Sigmoid colon (tissue), 7 donors: ENCODE measurements at places on chromosomes 12 and 14. TPM values are rescaled to one million over a fixed set of nuclear protein-coding genes. Genes with fewer than 3 reads are reported as not detected.

The PDZRN4 gene
- total RNA-seq, result 87.2 TPM

The TIMELESS gene
- total RNA-seq, result 2.0 TPM

The NPFF gene
- total RNA-seq, result not detected

The AHNAK2 gene
- total RNA-seq, result 105 TPM

The DCN gene
- 1,546 TPM for total RNA-seq

The DHRS2 gene
- total RNA-seq, result not detected

The TAS2R30 gene
- 10.5 TPM for total RNA-seq

GRCh38 chr14:39581474-39581873 lies 149.2 kb upstream of the FBXO33 start:
- H3K27me3 ChIP-seq, result no peaks in the 10 kb centered on the region
- no peaks in the 10 kb centered on the region for H3K36me3 ChIP-seq
- DNase-seq, result no peak
- no peak overlapping the region for H3K27ac ChIP-seq
- H3K4me3 ChIP-seq, result no peak overlapping the region

DNA sequence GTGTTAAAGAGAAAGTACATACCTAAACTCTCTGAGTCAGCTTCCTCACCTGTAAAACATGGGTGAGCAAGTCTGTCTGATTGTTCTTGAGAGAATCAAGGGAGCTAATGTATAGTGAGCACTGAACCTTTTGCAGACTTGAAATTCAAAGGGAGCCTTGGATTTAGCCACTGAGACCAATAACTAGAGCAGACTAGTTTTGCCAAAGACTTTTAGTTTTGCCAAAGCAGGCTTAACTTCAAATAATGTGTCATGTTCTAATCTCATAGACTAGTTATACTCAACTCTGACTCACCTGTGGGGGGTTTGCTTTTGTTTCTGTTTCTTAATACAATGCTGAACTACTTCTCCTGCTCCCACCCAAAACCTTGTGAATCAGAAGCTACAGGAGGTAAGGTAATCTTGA lies 123.7 kb downstream of the SLC25A21 start:
- no peaks in the 10 kb centered on the region for H3K27me3 ChIP-seq
- H3K27ac ChIP-seq, result no peak overlapping the region
- H3K4me1 ChIP-seq, result no peaks in the 10 kb centered on the region
- no peak for DNase-seq

- no peaks in the 10 kb centered on the region for H3K4me1 ChIP-seq
- H3K36me3 ChIP-seq, result no peaks in the 10 kb centered on the region
- H3K4me3 ChIP-seq, result no peak overlapping the region
- no peak for DNase-seq
- no peaks in the 10 kb centered on the region for H3K27me3 ChIP-seq
These were observed 69.8 kb downstream of the MAP1LC3B2 start for GRCh38 chr12:116628989-116629388.

- DNase-seq, result no peak
- no peak overlapping the region for H3K4me3 ChIP-seq
- no peaks in the 10 kb centered on the region for H3K27me3 ChIP-seq
- no peak overlapping the region for H3K27ac ChIP-seq
- no peaks in the 10 kb centered on the region for H3K4me1 ChIP-seq
- H3K36me3 ChIP-seq, result no peaks in the 10 kb centered on the region
These were observed 131.4 kb upstream of the CNTN1 start for GRCh38 chr12:40560848-40561247.

DNA sequence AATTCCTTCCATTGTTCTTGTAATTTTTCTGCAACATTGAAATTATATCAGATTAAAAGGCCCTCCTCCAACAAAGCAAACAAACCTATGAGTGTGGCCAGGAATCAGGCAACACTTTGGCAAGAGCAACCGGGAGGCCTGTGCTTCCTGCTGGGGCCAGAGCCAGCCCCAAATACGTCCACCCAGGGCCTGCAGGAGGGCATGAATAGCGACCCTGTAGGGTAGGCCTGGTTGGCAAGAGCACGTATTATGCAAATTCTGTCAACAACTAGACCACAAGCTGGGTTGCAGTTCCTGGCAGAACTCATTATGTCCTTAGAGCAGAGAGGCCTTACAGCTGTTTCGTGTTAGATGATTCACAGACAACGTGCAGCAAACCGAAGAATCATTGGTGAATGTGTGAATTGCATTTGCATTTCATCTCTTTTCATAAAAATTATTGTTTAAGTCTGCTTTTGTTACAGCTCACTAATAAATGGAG lies 26.9 kb upstream of the LGALS3 start:
- no peak overlapping the region for H3K4me3 ChIP-seq
- DNase-seq, result peak; percentile 91
- no peaks in the 10 kb centered on the region for H3K27me3 ChIP-seq
- H3K36me3 ChIP-seq, result no peaks in the 10 kb centered on the region
- peak overlapping the region; percentile 90 for H3K27ac ChIP-seq

DNA sequence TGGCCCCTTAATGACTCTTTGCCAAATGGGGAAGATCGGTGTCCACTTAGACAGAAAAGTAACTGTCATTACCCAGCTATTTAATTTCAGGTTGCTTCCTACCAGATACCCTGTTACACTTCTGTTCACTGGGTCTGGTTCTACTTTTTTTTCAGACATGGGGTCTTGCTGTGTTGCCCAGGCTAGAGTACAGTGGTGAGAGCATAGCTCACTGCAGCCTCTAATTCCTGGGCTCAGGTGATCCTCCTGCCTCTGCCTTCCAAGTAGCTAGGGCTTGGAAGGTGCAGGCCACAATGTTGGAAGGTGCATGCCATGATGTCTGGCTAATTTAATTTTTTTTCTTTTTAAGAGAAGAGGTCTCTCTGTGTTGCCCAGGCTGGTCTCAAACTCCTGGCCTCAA lies 147.0 kb upstream of the ARHGAP5 start:
- no peak for DNase-seq
- no peak overlapping the region for H3K27ac ChIP-seq
- no peaks in the 10 kb centered on the region for H3K27me3 ChIP-seq
- H3K36me3 ChIP-seq, result no peaks in the 10 kb centered on the region
- no peak overlapping the region for H3K4me3 ChIP-seq

DNA sequence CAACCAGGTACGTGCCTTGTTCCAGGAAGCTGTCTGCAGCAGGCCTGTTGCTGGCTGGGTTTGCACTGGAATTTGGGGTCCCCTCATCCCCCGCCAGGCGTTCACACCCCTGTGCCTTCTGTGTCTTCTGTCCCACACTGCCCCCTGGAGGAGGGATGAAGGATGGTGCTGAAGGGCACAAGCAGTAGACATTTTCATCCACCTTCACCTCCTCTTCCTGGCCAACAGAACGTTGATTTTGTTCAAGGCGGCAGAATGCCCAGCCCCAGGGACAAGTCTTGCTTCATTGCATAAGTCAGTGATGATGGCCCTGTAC lies 122.1 kb downstream of the CALM1 start:
- peaks cover 62% of the 10 kb centered on the region for H3K4me1 ChIP-seq
- no peaks in the 10 kb centered on the region for H3K36me3 ChIP-seq
- peak overlapping the region; percentile 84 for H3K27ac ChIP-seq
- no peaks in the 10 kb centered on the region for H3K27me3 ChIP-seq
